ENCODE measurements at places on chromosomes 16 and 17.

DNA sequence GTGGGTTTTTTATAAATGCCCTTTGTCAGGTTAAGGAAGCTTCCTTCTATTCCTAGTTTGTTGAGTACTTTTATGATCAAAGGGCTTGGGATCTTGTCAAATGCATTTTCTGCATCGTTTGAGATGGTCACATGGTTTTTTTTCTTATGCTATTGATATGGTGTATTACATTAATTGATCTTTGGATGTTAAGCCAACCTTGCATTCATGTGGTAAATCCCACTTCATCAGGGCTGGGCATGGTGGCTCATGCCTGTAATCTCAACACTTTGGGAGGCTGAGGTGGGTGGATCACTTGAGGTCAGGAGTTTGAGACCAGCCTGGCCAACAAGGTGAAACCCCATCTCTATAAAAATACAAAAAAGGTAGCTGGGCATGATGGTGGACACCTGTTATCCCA lies 30.8 kb upstream of the ATP2A3 start:
- DNase-seq = no peak

DNA sequence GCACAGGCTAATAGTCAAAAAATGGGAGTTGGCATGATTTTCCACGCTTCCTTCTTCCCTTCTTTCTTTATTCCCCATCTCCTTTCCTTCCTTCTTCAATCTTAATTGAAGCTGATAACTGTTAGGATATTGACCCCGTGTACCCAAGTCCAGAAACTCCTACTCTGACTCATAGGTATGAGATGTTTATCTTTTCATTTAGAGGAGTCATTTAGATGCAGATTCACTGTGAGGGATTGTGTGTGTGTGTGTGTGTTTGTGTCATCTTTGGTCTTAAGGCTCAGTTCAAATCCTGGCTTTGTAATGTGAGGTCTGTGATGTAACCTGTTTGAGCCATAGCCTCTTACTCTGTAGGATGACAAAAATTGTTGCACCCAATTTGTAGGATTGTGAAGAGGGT lies 332.0 kb upstream of the MAF start:
- no peak for DNase-seq

DNA sequence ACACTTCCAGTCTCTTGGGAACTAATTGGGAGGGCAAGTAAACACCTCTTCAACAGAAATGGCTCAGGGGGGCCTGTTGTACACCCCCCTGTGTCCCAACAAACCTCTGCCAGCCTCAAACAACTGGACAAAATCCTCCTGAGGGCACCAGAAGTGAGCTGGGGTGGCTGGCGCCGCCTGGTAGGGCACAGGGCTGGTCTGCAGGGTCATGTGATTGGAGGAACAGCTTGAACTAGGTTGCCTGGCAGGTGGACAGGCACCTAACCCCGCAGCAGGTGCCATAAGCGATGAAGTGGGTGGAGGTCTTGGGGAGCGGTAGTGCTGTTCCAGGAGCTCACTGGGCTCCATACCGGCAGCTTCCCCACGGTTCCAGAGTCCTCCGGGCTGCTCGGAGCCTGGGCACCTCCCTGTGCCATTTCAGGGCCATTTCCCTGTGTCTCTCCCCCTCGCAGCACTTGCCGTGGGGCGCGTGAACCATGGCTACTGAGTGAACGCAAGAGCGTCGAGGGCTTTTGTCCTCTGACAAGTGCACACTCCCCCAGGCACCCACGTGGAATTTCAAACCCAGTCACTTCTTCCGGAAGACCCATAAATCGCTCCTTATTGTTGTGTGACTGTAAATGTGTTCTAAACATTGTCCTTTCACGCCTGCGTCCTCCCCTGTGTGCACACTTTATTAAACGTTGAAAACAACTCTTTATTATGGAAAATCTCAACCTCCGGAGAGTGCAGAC lies 101.5 kb downstream of the SEC14L1 start:
- DNase-seq = no peak

GRCh38 chr17:13230350-13231264 lies 212.8 kb upstream of the ELAC2 start:
- no peak for DNase-seq

DNA sequence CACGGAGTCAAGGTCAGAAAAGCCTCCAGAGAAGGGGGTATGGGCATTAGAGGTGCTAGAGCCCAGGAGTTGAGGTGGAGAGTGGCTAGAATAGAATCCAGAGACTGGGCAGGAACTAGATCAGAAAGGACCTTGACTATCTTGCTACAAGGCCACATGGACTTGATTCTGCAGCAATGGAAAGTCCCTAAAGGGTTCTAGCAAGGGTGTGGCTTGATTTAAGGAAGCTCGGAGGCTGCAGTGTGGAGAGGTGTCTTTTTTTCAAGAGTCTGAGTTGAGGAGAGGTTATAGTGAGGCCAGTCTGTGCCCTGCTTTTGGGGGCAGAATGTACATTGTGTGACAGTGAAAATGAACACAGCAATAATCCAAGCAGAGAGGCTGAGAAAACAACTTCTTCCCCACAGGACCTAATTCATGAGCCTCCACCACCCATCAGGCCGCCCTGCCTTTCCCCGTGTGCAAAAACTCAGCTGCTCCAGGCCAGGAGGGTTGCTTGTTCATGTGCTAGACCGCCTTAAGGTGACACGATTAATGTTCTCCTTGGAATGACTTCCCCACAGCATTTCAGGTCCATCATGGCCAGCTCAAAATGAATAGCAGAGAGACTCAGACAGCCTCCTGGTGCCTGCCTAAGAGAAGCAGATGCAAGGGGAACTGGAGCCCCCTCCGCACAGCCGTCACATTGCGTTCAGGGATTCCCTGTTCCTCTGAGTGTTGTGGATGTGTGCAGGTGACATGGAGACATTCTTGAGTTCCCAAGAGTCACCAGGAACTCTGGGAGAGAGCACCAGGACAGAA lies 8.7 kb upstream of the BEAN1 start:
- DNase-seq = no peak

DNA sequence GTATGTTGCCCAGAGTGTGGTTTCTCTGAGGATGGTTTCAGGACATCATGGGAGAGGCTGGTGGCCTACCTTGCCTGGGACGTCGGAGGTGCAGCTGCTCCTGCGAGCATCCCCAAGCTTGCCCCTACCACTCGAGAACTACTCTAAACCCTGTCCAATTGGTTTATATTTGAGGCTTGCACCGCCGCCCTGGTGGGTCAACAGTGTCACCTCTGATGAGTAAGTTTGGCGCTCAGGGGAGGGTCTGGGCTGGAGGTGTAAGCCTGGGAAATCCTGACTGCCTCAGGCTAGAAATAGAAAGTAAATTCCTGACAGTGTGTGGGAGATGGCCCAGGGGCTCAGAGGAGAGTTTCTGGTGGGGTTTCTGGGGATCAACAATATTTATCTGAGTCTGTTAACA lies 48.2 kb downstream of the CCDC42 start:
- no peak for DNase-seq

GRCh38 chr16:4690946-4691665 lies 2.3 kb upstream of the NUDT16L1 start:
- DNase-seq = no peak

DNA sequence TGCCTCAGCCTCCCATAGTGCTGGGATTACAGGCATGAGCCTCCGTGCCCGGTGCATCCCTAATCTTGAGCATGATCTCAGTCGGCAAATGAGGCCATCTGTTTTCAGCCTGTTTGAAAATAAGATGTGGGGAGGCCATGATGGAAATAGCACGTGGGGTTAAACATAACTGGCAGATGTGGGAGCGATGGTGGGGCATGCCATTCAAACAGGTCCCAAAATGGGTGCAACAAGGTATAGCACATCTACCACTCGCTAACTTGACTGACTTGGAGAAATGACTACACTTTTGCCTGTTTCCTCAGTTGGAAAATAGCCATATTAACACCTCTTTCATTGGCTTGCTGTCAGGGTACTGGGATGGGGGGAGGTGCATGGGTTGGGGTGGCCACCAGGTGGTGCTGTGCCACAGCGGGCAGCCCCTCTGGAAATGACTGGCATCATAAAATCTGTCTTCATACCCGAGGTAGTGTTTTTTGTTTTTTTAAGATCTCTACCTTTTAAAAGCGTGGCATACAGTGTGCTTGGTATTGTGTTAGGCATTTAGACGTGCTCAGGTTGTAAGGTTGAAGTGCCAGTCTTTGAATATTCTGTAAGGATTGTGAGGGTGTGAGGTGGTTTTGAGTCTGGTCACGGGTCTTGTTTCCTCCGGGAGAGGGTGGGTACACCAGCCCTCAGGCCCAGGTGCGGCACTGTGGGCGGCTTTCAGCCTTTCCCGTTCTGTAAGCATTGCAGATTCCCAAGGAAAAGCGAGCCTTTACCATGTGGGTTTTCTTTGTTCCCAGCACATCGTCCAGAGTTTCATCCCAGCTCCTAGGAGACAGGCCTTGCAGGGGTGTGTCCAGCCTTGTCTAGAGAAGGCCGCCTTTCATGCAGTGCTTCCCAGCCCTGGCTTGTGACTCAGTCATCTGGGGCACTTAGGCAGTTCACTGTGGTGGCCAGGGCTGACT lies 2.9 kb upstream of the TTYH2 start:
- no peak for DNase-seq

GRCh38 chr16:50289950-50290764 lies 23.8 kb downstream of the ADCY7 start:
- no peak for DNase-seq

DNA sequence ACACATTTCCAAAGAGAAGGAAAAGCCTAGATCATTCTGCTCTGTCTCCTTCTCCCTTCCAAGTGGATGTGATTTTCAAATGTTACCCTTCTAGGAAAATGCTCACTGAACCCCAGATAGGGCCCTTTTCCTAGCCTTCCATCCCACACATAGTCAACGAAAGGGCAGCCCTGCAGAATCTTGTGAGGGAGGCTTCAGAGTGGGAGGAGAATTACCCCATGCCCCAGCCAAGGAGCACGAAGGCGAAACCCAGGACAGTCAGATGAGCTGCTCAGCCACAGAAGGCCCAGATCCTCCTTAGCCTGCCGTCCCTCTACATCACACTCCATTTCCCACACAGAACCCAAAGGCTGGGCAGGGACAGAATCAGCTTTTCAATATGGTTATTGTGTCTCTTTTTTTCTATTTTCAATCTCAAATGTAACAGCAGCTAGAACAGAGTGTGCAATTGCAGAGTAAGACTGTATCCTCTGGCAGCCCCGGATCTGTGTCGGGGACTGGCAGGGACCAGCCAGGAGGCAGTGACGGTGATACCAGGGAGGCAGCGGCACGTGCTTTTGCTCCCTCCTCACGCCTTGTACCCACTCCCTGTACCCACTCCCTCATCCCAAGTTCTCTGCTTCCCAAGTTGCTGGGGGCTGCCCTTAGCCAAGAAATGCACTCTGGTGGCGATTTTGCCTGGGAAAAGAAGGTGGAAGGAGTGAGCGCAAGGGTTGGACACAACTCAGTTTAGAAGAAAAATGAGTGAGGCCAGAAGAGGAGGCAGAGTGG lies 3.7 kb upstream of the SDK2 start:
- DNase-seq = no peak

DNA sequence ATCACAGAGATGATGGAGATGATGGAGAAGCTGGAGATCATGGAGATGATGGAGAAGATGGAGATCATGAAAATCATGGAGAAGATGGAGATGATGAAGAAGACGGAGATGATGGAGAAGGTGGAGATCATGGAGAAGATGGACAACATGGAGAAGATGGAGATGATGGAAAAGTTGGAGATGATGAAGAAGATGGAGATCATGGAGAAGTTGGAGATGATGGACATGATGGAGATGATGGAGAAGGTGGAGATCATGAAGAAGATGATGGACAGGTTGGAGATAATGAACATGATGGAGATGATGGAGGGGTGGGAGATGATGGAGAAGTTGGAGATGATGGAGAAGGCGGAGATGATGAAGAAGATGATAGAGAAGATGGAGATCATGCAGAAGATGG lies 34.5 kb downstream of the RBFOX3 start:
- DNase-seq = no peak

DNA sequence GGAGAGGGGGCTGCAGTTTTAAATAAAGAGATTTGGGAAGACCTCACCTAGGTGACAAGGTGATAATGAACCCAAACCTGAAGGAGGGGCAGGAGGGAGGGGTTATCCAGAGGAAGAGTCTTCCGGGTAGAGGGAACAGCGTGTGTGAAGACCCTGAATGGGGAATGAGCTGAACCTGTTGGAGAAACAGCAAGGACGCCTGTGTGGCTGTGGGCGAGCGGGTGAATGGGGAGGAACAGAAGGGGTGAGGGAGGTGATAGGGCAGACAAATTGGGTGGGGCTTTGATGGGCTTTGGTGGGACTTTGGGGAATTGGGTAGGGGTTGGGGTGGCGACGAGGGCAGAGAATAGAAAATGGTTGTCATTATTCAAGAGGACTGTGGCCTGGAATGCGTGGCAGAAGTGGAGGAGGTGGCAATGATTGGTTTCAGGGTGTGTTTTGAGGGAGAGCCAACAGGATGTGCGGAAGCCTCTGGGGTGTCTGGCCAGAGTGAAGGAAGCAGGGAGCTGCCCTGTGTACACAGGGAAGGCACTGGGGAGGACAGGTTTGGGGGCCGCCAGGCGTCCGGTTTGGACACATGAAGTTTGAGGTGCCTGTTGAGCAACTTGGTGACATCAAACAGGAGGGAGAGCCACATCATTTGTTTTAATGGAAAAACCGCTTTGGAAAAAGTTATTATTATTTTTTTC lies 48.7 kb downstream of the NKD1 start:
- no peak for DNase-seq

DNA sequence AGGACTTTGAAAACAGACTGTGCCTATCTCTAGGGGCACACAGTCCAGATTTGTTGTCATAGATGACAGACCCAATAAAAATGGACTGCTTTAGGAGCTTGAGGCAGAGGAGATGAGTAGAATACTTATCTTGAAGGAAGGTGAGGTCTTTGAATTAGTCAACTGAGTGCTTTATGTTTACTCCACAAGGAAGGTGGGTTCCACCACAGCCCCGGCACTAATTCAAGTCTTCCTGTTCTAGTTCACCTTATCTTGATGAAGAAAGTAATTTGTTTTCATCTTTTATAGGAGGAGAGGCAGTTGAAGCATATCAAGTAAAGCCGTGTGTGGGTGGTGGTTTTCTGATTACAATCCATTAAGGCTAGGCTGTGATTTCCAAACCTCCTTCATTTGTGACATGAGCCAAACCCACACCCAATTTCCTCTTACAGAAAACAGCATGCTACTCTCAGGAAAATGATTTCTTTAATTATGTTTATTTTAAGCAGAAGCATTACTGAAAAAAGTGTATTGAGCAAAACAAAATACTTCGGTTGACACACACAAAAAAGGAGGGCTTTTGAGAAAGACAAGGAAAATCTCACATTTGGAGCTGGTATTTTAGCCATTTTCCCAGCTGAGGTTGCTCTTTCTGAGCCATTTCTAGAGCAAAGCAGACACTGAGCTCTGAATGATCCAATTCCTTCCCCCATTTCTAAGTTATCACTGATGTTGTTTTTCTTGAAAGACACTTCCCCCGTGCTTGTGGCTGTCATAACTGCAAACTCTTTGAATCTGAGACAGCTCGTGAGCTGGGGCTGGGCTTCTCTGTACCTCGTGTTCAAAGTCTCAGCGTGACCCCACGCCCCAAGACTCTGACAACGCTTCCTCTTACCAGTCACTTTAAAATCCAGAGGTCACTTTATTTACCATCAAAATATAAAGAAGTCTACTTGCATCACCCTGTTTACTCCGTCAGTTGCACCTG lies 35.4 kb downstream of the CDRT15 start:
- no peak for DNase-seq

DNA sequence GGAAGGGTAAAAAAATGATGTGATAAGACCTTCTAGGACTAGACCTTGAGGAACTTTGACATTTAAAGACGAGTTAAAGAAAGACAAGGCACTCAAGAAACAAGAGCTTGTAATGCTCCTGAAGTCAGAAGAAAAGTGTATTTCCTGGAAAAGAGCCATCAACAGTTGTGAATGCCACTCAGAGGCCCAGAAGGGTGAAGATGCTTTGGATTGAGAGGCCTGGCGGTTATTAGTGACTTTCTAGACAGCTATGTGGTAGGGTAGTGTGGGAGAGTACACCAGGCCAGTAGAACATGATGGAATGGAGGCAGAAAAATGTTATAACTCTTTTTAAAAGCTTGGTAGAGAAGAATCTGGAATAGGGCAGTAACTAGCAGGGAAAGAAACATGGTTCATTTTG lies 34.1 kb upstream of the ANKFN1 start:
- DNase-seq = no peak

All from SIG-M5 (cell line).